ENCODE measurements at places on chromosomes 13 and 19. TPM values are rescaled to one million over a fixed set of nuclear protein-coding genes. Genes with fewer than 3 reads are reported as not detected.

The ITGBL1 gene
- not detected for total RNA-seq

The CAB39L gene
- 24.2 TPM for total RNA-seq

The NAPSA gene
- not detected for total RNA-seq

The PIH1D1 gene
- total RNA-seq, result 31.8 TPM

The FSTL3 gene
- 25.3 TPM for total RNA-seq

The SCAF1 gene
- total RNA-seq, result 76.9 TPM

The ETV2 gene
- not detected for total RNA-seq

The CABP5 gene
- total RNA-seq, result not detected

The TMIGD2 gene
- not detected for total RNA-seq

The PTH2 gene
- total RNA-seq, result not detected

The SMIM7 gene
- total RNA-seq, result 26.6 TPM

The ZNF429 gene
- total RNA-seq, result 17.0 TPM

The MRPL57 gene
- 7.2 TPM for total RNA-seq

The KLK10 gene
- total RNA-seq, result 4.1 TPM

The FCGBP gene
- 12.0 TPM for total RNA-seq

The NRTN gene
- total RNA-seq, result not detected

The RFPL4A gene
- not detected for total RNA-seq

The GRK1 gene
- total RNA-seq, result 0.12 TPM

The PRODH2 gene
- total RNA-seq, result not detected

The PEX11G gene
- total RNA-seq, result 3.0 TPM

The CYP4F2 gene
- total RNA-seq, result not detected

The S1PR5 gene
- total RNA-seq, result 1.8 TPM

The DGKH gene
- total RNA-seq, result 50.0 TPM

The KLK12 gene
- not detected for total RNA-seq

The VSTM2B gene
- total RNA-seq, result not detected

The NLRP4 gene
- total RNA-seq, result not detected

The APOE gene
- total RNA-seq, result 92.5 TPM

The SLC17A7 gene
- total RNA-seq, result 1.9 TPM

The C19orf73 gene
- total RNA-seq, result not detected

The AMH gene
- 0.35 TPM for total RNA-seq

The LHFPL6 gene
- 105 TPM for total RNA-seq

The CDC42EP5 gene
- total RNA-seq, result 5.9 TPM

The DACH1 gene
- total RNA-seq, result 7.3 TPM

The RAB3A gene
- total RNA-seq, result not detected

The PRX gene
- 6.1 TPM for total RNA-seq

The C19orf33 gene
- 4.1 TPM for total RNA-seq

The WDR88 gene
- total RNA-seq, result not detected

The PLA2G4C gene
- 4.4 TPM for total RNA-seq

The PLVAP gene
- total RNA-seq, result 204 TPM

The ADGRE2 gene
- total RNA-seq, result 0.88 TPM

The KCNN4 gene
- total RNA-seq, result 8.2 TPM

The ENOX1 gene
- 3.6 TPM for total RNA-seq

The CCDC169 gene
- 3.2 TPM for total RNA-seq

The CLEC17A gene
- total RNA-seq, result not detected

The RASGRP4 gene
- 2.0 TPM for total RNA-seq
